ENCODE measurements at places on chromosomes 4 and X. TPM values are rescaled to one million over a fixed set of nuclear protein-coding genes. Genes with fewer than 3 reads are reported as not detected.
A peak's percentile ranks its signal among the peaks of the same experiment; 100 is the strongest.

DNA sequence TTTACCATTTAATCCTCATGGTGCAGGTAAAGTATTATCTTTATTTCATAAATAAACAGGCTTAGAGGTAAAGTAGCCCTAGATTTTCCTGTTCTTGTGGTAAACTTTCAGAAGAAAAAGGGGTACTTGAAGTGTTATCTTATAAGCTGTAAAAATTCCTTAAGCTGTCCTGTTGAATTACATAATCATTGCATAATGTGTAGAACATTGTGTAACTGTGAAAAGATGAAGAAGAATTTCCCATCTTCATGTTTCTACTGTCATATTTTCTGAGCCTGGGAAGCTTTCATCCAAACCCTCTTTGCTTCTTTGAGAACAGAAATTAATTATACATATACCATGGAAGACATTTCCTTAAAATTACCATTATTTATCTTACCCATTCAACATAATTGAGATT is 90.5 kb downstream of the ELOVL6 start:
- H3K4me3 ChIP-seq, result no peak overlapping the region
- H3K27me3 ChIP-seq, result no peaks in the 10 kb centered on the region
- DNase-seq, result no peak

Gene CT45A9
- total RNA-seq, result not detected

Gene PDE6B
- 10.4 TPM for total RNA-seq

- no peak overlapping the region for H3K27ac ChIP-seq
- H3K4me3 ChIP-seq, result no peak overlapping the region
- no peak for DNase-seq
- H3K36me3 ChIP-seq, result peaks cover 15% of the 10 kb centered on the region
- H3K4me1 ChIP-seq, result peaks cover 8% of the 10 kb centered on the region
- no peaks in the 10 kb centered on the region for H3K27me3 ChIP-seq
Observed at GRCh38 chr4:113738251-113738650, 23.3 kb downstream of the CAMK2D start.

GRCh38 chr4:108058685-108059440 is 69.2 kb downstream of the HADH start:
- peaks cover 8% of the 10 kb centered on the region for H3K4me1 ChIP-seq
- no peaks in the 10 kb centered on the region for H3K36me3 ChIP-seq
- peak overlapping the region; percentile 8 for H3K27ac ChIP-seq
- no peak overlapping the region for H3K4me3 ChIP-seq
- DNase-seq, result no peak

DNA sequence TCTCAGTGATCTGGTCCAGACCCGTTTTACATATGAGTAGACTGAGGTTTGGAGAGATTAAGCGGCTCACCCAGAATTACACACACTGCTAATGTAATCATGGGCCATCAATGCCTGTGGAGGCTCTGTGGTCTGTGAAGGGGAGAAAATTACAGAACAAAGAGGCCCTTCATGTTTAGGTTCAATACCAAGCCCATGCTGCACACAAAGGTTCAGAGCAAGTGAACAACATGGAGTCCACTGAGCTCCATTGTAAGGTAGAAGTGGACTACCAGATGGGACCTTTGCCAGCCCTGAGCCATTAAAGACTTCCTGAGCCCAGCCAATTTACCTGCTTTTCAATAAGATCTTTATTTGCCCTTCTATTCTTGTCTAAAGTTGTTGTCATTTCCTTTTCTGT is 109.8 kb downstream of the LUZP4 start:
- no peaks in the 10 kb centered on the region for H3K27me3 ChIP-seq
- H3K4me1 ChIP-seq, result peaks cover 19% of the 10 kb centered on the region
- H3K27ac ChIP-seq, result no peak overlapping the region
- H3K36me3 ChIP-seq, result no peaks in the 10 kb centered on the region
- no peak for DNase-seq

- no peak for DNase-seq
- H3K27ac ChIP-seq, result no peak overlapping the region
- H3K4me3 ChIP-seq, result no peak overlapping the region
- H3K4me1 ChIP-seq, result no peaks in the 10 kb centered on the region
- no peaks in the 10 kb centered on the region for H3K27me3 ChIP-seq
Observed at GRCh38 chr4:120633810-120634209, 288.7 kb downstream of the PRDM5 start.

Gene USP46
- 33.6 TPM for total RNA-seq

Gene CT47B1
- not detected for total RNA-seq

GRCh38 chrX:29587107-29587506 is 628.3 kb upstream of the MAGEB2 start:
- H3K4me1 ChIP-seq, result no peaks in the 10 kb centered on the region
- no peaks in the 10 kb centered on the region for H3K27me3 ChIP-seq
- no peak overlapping the region for H3K4me3 ChIP-seq
- no peaks in the 10 kb centered on the region for H3K36me3 ChIP-seq
- no peak for DNase-seq

DNA sequence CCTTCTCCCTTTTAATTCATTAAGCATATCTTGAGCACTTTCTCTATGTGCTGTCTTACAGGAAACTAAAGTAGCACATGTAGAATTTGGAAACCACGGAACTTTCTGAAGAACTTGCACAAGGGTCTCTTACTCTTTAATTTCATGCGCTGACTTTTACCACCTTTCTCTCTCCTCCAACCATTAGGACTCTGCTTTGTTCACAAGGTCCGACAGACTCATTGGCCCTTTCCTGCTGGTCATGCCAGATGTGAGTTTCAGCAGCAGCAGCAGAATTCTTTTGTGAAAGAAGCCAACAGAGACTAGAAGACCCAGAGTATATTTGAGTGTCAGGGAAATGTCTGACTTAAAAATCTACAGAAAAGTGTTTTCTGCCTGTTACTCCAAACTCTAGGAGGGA is 207.1 kb downstream of the GUCY2F start:
- no peak for DNase-seq
- H3K27me3 ChIP-seq, result no peaks in the 10 kb centered on the region
- no peaks in the 10 kb centered on the region for H3K36me3 ChIP-seq
- peaks cover 20% of the 10 kb centered on the region for H3K4me1 ChIP-seq
- no peak overlapping the region for H3K4me3 ChIP-seq
- no peak overlapping the region for H3K27ac ChIP-seq

Gene WDR45
- total RNA-seq, result 55.0 TPM
